Germinal center (tissue), 1 donor: ENCODE measurements at places on chromosomes 4 and X.
A peak's percentile ranks its signal among the peaks of the same experiment; 100 is the strongest.

- no peak for DNase-seq
These were observed 22.7 kb upstream of the DRD5 start for GRCh38 chr4:9758641-9759317.

DNA sequence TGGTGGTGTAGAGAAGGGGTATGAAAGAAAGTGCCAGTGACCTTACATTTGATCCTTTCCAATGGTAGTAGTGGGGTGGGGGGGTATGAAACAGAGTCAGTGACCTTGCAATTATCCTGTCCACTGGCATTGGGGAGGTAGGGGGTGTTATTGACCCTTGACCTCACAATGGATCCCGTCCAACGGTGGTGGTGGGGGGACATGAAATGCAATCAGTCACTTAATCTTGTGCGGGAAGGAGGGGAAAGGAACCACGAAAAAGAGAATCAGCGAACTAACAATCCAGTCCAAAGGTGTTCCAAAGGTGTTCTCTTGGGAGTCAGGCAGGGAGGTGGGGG is 619 bp upstream of the PDK3 start:
- DNase-seq, result no peak

DNA sequence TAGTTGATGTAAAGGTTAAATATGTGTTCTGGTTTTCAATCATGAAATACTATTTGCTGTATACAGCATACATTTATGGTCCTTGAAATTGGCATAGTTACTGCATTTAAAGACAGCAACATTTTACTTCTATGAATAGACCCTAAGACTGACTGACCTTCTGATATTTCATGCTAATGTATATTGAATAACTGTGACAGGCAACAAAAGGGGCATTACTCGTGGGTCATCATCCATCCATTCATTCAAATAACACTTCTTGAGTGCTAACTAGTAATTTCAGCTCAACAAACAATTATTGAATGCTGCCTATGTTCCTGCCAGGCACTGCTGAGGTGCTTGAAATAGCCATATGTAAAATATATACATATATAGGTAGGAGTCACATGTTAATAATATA is 92.8 kb upstream of the ADAMTS3 start:
- DNase-seq, result no peak

DNA sequence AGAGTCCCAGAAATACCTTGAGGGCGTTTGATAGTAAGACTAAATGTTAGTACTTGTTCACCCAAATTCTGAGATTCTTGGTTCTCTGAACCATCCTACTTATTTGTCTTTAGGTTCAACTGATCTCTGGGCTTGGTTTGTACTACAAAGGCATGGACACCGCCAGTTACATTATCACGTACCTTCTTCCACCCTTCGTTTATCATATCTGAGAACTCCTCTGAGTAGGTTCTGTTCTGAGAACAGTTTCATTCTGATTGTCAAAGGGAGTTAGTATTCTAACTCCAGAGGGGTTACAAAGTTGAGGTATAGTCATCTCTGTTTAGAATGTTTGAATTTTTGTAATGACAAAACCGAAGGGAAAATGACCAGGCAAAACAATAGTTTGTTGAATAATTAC is 19.3 kb downstream of the ZFX start:
- no peak for DNase-seq

DNA sequence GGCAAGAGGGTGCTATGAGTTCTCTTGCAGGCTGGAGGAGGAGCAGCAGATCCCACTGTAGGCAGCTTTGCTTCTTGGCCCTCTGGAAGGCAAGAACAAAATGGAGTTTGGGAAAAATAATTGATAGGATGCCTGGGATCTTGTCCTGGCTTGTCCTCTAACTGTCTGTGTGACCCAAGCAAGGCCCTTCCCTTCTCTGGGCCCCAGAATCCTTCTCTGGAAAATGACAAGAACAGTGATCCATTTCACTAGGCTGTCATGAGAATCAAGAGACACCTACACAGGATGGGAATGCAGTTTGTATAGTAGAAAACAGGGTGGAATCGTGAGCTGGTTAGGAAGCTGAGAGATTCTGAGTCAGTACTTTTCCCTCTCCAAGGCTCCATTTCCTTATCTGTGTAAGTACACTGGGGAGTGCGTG is 133.3 kb downstream of the PJA1 start:
- no peak for DNase-seq

DNA sequence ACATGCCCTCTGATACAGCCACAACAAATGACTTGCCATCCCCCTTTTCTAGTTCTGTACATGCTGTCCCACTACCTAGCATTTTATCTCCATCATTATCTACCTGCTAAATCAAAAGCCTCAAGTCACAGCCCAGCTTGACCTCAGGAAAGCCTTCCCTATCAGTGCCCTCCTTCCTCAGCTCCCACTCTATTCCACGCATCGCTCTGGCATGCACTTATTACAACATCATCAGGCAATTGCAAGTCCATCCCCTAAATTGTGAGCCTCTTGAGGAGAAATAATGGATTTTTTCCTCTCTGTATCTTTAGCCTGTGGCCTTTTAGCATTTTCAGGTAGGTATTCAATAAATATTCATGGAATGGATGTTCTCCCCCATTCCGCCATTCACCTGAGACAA is 5.7 kb downstream of the ARL13A start:
- DNase-seq, result no peak

DNA sequence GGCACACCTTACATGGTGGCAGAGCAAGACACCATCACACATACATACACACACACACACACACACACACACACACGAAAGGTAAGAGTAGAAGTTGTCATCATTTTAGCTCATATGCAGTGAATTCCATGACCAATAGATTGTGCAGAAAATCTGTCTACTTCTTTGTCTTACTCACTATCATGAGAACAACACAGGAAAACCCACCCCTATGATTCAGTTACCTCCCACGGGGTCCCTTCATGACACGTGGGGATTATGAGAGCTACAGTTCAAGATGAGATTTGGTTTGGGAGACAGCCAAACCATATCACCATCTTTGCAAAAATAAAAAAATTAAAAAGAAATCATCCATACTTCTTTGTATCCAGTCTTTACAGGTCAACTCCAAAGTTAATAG is 221.1 kb downstream of the BMPR1B start:
- no peak for DNase-seq

GRCh38 chr4:137536789-137537561 is 4.7 kb upstream of the PCDH18 start:
- no peak for DNase-seq

GRCh38 chrX:63751481-63751880 is 33.5 kb downstream of the ARHGEF9 start:
- DNase-seq, result no peak

DNA sequence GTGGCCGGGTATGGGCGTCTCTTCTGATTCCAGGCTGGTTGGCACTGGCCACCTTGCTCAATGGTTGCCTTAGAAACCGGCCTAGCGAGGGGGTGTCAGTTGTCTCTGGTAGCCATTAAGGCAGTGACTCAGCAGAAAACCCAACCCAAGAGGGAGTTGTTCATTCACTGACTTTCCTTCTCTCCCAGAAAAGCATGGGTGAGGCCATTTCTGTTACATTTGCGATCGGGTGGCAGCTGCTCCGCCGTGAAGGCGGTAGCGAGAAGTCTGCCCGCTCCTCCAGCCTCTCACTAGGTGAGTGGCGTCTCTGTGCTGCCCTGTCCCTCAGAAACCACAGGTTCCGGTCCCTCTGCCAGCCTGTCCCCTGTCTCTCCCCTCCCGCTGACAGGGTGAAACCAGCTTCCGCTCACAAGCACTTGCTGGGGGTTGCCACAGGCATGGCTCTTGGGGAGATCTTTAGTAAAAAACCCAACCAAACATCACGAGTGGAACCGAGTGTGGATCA is 17.4 kb downstream of the IRAK1 start:
- DNase-seq, result no peak

DNA sequence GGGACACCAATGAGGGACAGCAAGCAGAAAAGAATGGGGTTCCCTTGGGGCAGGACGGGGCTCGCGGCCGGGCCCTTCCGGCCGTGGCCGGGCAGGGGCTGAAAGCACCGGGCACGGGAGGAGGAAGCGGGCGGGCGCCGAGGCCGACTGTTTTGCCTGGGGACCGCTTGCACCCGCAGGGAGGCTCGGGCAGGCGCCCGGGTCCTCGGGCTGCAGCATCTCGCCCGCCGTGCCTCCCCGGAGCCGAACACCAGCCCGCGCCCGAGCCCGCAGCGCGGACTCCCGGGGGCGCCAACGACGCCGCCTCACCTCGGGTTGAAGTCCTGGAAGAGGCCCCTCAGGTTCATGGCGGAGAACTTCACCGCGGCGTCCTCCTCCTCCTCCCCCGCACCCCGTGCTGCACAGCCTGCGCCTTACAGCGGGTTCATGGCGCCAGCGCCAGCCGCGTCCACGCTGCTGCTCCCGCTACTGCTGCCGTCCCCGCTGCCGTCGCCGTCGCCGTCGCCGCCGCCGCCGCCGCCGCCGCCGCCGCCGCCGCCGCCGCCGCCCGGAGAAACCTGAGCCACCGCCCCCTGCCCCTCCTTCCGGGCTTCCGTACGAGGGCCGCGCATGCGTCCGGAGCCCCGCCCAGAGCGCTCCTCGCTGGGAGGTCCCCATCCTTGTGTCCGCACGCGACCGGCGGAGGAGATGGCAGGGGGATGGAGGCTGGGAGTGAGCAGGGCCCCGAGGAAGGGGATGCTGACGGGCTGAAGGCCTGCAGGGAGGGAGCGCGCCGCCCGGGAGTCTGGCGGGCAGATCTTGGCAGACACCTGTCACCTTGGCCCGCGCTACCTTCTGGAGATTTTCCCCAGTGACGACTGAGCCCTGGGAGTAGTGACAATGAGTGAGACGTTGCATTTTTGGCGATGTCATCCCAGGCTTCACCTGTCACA is at the start of gene TMEM185A:
Gene TMEM185A, minus strand, starts transcription at position 559 of the 932 bp plus-strand sequence. Its CDS starts 212 bp downstream, at position 347.
- peak; percentile 74 for DNase-seq

- DNase-seq, result no peak
These were observed 2.1 kb downstream of the LOC101059915 start for GRCh38 chrX:71669492-71669891.

- DNase-seq, result no peak
These were observed 67.4 kb downstream of the EGF start for GRCh38 chr4:109979920-109980717.

GRCh38 chr4:85946821-85947220 is 413.0 kb downstream of the MAPK10 start:
- no peak for DNase-seq

DNA sequence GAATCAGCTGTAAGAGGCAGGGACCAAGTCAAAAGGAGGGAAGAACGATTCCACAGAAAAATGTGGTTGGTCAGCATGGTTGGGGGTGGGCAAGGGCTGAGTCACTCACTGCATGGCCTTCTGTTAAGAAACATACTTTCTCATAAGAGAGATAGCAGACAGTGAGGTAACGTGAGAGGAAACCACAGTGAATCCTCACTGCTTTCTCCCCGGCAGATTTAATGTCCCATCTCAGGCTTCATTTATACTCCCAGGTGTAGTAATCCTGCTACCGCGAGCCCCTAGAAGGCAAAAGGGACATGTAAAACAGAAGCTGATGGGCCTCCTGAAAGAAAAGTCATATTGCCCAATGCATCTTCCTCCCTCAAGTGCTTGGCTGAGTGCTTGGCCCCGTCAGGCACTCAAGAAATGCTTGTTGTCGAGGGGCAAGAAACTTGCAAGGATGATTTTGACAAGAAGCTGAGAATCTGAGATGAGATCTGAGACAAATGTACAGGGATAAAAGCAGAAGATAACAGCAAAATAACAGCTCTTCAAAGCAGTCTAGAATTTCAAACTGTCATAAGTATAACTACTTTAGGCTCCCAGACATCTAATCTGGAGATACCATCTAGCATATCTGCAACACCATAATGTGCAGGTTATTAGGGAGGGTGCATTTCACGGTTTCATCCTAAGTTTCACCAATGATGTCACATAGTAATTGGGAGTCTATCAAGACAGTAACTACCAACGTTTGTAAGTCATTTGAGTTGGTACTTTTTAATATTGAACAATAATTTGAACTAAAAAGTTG is 40.2 kb downstream of the SH3KBP1 start:
- DNase-seq, result no peak

DNA sequence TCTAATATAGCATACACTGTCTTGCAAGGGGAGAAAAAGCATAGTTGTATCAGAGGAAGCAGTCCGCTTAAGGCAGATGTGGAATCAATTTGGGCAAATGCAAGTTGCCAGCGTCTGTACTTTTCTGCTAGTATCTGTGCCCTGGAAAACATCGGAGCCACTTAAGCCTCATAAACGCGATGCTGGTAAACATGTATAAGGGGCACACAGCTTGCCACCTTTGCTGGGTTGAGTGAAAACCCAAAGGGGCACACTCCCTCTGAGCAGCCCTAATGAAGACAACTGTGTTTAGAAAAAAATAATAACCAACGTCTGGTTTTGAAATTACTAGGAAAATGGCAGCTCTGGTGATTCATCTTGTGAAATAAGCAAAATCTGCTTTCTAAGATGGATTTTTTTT is 24.3 kb downstream of the SMIM20 start:
- no peak for DNase-seq

DNA sequence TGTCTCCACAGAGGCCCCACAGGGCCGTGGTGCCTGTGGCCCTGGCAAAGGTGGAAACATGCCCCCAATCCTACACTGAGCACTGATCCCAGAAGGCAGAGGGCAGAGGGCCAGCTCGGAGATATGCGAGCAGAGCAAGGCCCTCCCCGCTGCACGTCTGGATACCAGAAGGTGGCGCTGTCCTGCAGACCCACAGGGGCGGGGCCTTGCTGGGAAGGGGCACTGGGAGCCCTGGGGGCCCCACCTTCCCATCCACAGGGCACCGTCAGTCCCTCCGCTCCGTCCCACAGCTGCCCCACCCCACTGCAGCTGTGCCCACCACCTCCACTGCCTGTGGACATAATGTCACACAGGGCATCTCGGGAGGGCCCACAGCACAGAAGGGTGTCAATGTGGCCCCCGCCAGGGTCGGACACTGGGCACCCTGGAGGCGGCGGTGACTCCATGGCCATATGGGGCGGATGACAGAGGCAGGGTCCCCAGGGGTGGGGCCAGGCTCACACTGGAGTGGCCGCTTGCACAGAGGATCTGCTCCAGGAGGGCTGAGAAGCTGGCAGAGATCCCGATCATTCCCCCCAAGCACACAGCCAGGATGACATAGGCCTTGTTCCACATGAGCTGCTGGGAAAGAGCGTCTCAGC is 4.8 kb downstream of the SLC49A3 start:
- DNase-seq, result peak; percentile 44

DNA sequence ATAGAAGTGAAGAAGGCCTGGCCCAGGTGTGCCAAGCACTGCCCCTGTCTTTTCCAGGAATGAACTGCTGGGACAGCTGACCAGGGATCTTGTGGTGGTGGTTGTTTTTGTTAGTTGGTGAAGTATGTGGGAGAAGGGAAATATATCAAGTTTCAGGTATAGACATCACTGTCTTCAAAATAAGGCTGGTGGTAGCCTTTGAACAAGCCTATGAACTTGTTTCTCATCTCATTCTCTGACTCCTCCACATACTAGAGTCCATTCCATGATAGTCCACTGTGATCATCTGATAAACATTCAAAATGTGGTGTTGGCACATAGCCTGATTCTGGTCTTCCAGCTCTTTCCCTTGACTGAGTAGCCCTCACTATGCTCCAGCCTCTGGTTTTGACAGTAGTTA is 303.7 kb downstream of the CAMK2D start:
- no peak for DNase-seq

GRCh38 chrX:55187281-55187680 is 32.9 kb upstream of the PAGE5 start:
- DNase-seq, result no peak
